Aortic smooth muscle cell (primary cell): ENCODE measurements at places on chromosomes 7 and 10. TPM values are rescaled to one million over a fixed set of nuclear protein-coding genes. Genes with fewer than 3 reads are reported as not detected.

The MPP7 gene
- 0.53 and 2.4 TPM in 2 replicates for total RNA-seq

The TUBB8 gene
- total RNA-seq, result not detected in 2 replicates

The SMO gene
- total RNA-seq, result 3.9 and 7.5 TPM in 2 replicates

The ANKRD1 gene
- 2.2 TPM in 2 replicates for total RNA-seq

The ATRNL1 gene
- 4.9 and 5.0 TPM in 2 replicates for total RNA-seq

The CABCOCO1 gene
- total RNA-seq, result 4.6 and 8.5 TPM in 2 replicates

The TBC1D12 gene
- 12.6 and 16.1 TPM in 2 replicates for total RNA-seq
